Psoas muscle (tissue), 8 donors: ENCODE measurements at places on chromosomes 4 and X. TPM values are rescaled to one million over a fixed set of nuclear protein-coding genes. Genes with fewer than 3 reads are reported as not detected.

The PROM1 gene
- 1.5 TPM for total RNA-seq

The AIFM1 gene
- 57.3 TPM for total RNA-seq

The TENM3 gene
- 6.0 TPM for total RNA-seq

The PLP1 gene
- 0.95 TPM for total RNA-seq

The RPA4 gene
- total RNA-seq: not detected

The KDR gene
- 11.9 TPM for total RNA-seq

The HELT gene
- not detected for total RNA-seq

The CD40LG gene
- total RNA-seq: not detected

The SLC49A3 gene
- total RNA-seq: 3.1 TPM

The TMSB15B gene
- 1.0 TPM for total RNA-seq

The ZIC3 gene
- total RNA-seq: not detected

GRCh38 chr4:56937262-56937661, 29.6 kb downstream of the REST start:
- no peak for DNase-seq
- no peak overlapping the region for H3K27ac ChIP-seq

GRCh38 chrX:91435395-91435794, 756 bp downstream of the PABPC5 start:
- no peaks in the 10 kb centered on the region for H3K4me1 ChIP-seq
- no peak overlapping the region for H3K27ac ChIP-seq
- no peak for DNase-seq
- H3K4me3 ChIP-seq: peak overlapping the region; percentile 50
- H3K36me3 ChIP-seq: no peaks in the 10 kb centered on the region

- H3K36me3 ChIP-seq: no peaks in the 10 kb centered on the region
- no peak overlapping the region for H3K4me3 ChIP-seq
- H3K27ac ChIP-seq: no peak overlapping the region
- no peaks in the 10 kb centered on the region for H3K27me3 ChIP-seq
- H3K4me1 ChIP-seq: no peaks in the 10 kb centered on the region
Observed at GRCh38 chr4:116546759-116547158, 538.6 kb downstream of the TRAM1L1 start.

- H3K27me3 ChIP-seq: no peaks in the 10 kb centered on the region
- DNase-seq: no peak
- no peaks in the 10 kb centered on the region for H3K36me3 ChIP-seq
- H3K27ac ChIP-seq: no peak overlapping the region
Observed at GRCh38 chrX:1564750-1565683, 26.4 kb upstream of the AKAP17A start.

DNA sequence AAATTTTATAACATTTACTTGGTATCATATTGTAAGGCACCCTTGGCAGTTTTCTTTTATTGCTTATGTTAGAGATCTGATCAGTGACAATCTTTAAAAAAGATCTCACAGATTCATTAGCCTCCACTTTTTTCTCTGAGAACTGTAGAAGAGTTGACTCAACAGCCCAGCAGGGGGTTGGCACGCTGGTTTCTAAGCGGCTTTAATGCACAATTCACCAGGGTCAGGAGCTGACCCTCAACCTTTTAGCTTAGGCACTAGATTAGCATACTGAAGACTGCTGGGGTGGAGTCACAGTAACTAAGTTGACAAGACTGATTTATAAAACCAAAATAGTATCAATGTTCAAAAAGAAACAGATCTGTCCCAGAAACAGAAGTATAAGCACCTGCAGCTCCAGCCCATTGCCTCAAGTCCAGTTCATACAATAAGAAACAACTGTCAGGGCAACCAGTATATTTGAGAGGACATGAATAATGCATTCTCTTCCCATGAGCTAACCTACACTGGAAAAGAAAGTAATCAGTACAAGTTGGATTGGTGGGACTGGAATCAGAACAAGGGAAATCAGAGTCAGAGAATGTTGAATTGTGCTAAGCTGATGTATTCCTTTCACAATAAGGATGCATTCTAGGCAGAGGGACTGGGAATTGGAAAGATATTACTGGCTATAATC, 77.6 kb downstream of the PDE5A start:
- no peak overlapping the region for H3K4me3 ChIP-seq
- H3K27ac ChIP-seq: no peak overlapping the region
- no peaks in the 10 kb centered on the region for H3K27me3 ChIP-seq
- DNase-seq: no peak
- H3K36me3 ChIP-seq: no peaks in the 10 kb centered on the region
- H3K4me1 ChIP-seq: no peaks in the 10 kb centered on the region

GRCh38 chr4:88526221-88526815, 2.7 kb upstream of the PYURF start:
- peaks cover 6% of the 10 kb centered on the region for H3K36me3 ChIP-seq
- H3K4me1 ChIP-seq: peaks cover 12% of the 10 kb centered on the region
- peak overlapping the region; percentile 95 for H3K27ac ChIP-seq
- DNase-seq: no peak
- H3K27me3 ChIP-seq: no peaks in the 10 kb centered on the region

GRCh38 chr4:26611885-26612284, 28.0 kb downstream of the TBC1D19 start:
- no peak overlapping the region for H3K27ac ChIP-seq
- H3K4me3 ChIP-seq: no peak overlapping the region
- H3K27me3 ChIP-seq: no peaks in the 10 kb centered on the region
- H3K36me3 ChIP-seq: no peaks in the 10 kb centered on the region
- H3K4me1 ChIP-seq: peaks cover 4% of the 10 kb centered on the region
- no peak for DNase-seq

GRCh38 chr4:165635951-165636350, 237.1 kb upstream of the TLL1 start:
- no peaks in the 10 kb centered on the region for H3K4me1 ChIP-seq
- no peaks in the 10 kb centered on the region for H3K27me3 ChIP-seq
- no peak for DNase-seq
- H3K36me3 ChIP-seq: no peaks in the 10 kb centered on the region
- no peak overlapping the region for H3K4me3 ChIP-seq

DNA sequence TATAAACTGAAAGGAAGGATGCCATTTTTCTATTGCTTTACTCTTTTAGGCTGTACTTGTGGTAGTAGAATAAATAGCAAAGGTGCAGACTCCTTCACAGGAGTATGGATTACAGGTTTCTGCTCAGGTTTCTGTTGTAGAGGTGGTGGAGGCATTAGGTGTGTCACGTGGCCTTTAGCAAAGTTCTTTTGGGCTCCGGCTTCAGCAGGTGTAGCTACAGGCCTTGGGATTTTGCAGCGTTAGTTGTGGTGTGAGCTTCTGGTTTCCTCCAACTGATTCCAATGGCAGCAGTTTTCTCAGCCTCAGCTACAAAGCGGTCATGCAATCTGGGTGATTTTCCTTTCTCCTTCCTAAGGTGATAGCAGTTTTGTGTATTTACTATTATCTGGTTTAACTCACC, 255.8 kb upstream of the GK2 start:
- H3K36me3 ChIP-seq: no peaks in the 10 kb centered on the region
- no peak overlapping the region for H3K4me3 ChIP-seq
- DNase-seq: no peak
- no peak overlapping the region for H3K27ac ChIP-seq
- no peaks in the 10 kb centered on the region for H3K4me1 ChIP-seq

DNA sequence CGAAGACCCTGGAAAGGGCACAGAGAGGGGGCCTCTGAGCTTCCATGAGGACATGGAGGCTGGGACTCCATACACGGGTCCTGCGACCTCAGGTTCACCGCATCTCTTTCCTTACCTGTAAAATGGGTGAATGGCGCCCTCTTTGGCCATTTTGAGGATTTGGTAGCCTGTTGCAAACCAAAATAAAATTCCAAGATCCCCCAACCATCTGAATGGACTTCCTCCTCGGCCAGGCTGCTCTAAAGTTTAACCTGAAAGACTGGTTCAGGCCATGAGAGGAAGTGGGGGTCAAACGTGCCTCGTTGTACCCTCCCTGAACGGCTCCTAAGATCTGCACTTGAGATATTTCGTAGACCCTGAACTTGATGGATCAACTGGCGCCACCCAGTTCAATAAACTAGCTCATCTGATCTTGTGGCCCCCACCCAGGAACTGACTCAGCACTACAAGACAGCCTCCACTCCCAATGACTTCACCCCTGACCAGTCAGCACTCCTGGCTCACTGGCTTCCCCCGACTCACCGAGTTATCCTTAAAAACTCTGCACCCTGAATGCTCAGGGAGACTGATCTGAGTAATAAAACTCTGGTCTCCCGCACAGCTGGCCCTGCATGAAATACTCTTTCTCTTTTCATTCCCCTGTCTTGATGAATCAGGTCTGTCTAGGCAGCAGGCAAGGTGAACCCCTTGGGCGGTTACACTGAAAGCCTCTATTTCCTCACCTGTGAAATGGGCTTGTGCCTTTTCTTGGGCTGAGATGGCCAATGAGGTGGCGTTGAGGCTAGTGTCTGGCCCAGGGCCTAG, 32.9 kb upstream of the GPR78 start:
- H3K4me3 ChIP-seq: no peak overlapping the region
- H3K4me1 ChIP-seq: no peaks in the 10 kb centered on the region
- peaks cover 5% of the 10 kb centered on the region for H3K27me3 ChIP-seq
- no peak overlapping the region for H3K27ac ChIP-seq

- H3K36me3 ChIP-seq: no peaks in the 10 kb centered on the region
- H3K27me3 ChIP-seq: peaks cover 2% of the 10 kb centered on the region
- H3K4me1 ChIP-seq: no peaks in the 10 kb centered on the region
- H3K4me3 ChIP-seq: no peak overlapping the region
Observed at GRCh38 chr4:172675232-172675631, 493.4 kb upstream of the GALNT7 start.

- H3K36me3 ChIP-seq: peaks cover 3% of the 10 kb centered on the region
- no peak for DNase-seq
- no peak overlapping the region for H3K27ac ChIP-seq
- no peak overlapping the region for H3K4me3 ChIP-seq
- H3K27me3 ChIP-seq: no peaks in the 10 kb centered on the region
Observed at GRCh38 chrX:119784747-119785446, 6.5 kb downstream of the RPL39 start.

- DNase-seq: no peak
- no peak overlapping the region for H3K4me3 ChIP-seq
- no peaks in the 10 kb centered on the region for H3K27me3 ChIP-seq
- no peak overlapping the region for H3K27ac ChIP-seq
- H3K4me1 ChIP-seq: no peaks in the 10 kb centered on the region
Observed at GRCh38 chrX:116607776-116608175, 145.0 kb upstream of the CT83 start.

DNA sequence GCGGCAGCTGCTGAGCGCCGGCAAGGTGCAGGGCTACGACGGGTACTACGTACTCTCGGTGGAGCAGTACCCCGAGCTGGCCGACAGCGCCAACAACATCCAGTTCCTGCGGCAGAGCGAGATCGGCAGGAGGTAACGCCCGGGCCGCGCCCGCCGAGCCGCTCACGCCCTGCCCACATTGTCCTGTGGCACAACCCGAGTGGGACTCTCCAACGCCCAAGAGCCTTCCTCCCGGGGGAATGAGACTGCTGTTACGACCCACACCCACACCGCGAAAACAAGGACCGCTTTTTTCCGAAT, 117.0 kb downstream of the DCTD start:
- no peak overlapping the region for H3K27ac ChIP-seq
- no peaks in the 10 kb centered on the region for H3K36me3 ChIP-seq
- H3K4me3 ChIP-seq: no peak overlapping the region
- no peak for DNase-seq
- no peaks in the 10 kb centered on the region for H3K4me1 ChIP-seq

DNA sequence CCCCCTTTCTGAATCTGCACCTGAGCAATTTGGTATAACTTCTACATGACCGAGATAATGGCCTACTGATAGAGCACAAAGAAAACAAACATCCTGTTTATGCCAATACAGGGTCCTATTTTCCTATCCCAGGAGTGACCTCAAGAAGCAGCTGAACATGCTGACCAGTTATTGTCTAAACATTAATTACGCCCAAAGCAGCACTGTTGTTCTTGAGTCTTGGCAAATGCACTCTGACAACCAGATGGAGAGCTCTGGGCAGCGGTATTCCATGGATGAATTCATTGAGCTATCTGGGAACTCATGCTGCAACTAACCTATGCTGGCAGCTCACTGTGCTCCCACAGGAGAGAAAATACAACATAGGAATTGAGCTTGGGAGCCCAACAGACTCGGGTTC, 52.6 kb downstream of the PCYT1B start:
- no peak for DNase-seq
- no peak overlapping the region for H3K4me3 ChIP-seq
- H3K27ac ChIP-seq: no peak overlapping the region
- no peaks in the 10 kb centered on the region for H3K27me3 ChIP-seq
- H3K36me3 ChIP-seq: no peaks in the 10 kb centered on the region

- no peak overlapping the region for H3K4me3 ChIP-seq
- no peaks in the 10 kb centered on the region for H3K27me3 ChIP-seq
- H3K27ac ChIP-seq: no peak overlapping the region
- no peak for DNase-seq
- H3K36me3 ChIP-seq: no peaks in the 10 kb centered on the region
Observed at GRCh38 chr4:97589481-97590196, 553.6 kb downstream of the STPG2 start.

DNA sequence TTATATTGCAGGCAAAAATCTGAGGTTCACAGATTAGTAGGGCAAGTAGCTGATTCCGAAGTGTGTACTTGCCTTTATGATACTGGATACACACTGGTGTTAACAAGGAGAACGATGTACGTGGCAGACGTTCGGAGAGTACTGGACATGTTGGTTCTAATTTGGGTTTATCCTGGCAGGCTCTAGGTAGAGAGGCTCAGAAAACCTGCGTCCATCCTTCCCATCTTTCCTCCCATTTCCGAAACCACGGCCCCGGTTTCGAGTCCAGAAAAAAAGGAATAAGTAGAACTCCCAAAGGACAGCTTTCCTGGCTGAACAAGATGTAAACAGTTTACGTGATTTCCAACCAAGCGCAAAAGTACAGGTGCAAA, 351 bp upstream of the SLC30A9 start:
- H3K4me3 ChIP-seq: peak overlapping the region; percentile 90
- no peaks in the 10 kb centered on the region for H3K27me3 ChIP-seq
- H3K27ac ChIP-seq: peak overlapping the region; percentile 90
- no peaks in the 10 kb centered on the region for H3K36me3 ChIP-seq
- DNase-seq: no peak

DNA sequence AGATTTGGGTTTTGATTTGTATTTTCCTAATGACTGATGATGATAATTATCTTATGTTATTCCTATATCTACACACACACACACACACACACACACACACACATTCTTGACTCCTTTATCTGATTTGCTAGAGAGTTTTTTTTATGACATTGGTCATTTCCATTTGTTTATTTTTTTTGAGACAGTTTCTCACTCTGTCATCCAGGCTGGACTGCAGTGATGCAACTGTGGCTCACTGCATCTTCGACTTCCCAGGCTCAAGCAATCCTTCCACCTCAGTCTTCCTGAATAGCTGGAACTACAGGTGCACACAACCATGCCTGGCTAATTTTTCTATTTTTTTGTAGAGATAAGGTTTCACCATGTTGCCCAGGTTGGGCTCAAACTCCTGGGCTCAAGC, 6.7 kb downstream of the ZNF81 start:
- H3K27me3 ChIP-seq: no peaks in the 10 kb centered on the region
- peaks cover 23% of the 10 kb centered on the region for H3K36me3 ChIP-seq
- H3K4me3 ChIP-seq: no peak overlapping the region
- H3K4me1 ChIP-seq: no peaks in the 10 kb centered on the region
- DNase-seq: no peak

DNA sequence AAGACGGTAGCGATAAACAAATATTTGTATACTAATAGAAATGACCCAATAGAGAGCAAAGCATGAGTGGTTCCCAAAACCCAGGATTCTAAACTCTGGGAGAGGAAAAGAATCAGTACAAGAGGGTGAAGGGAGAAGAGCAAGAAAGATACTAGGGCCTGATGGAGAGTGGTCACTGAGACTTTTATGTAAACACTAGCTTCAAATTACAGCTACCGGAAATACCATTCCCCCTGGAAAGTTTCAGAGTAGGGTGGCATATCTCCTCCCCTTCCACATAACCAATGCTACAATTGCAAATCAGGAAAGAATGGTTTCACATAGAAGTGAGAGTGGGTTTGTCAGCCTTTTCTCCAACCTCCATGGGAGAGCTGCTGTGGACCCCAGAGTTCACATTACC, 77.1 kb downstream of the EIF4E start:
- no peaks in the 10 kb centered on the region for H3K4me1 ChIP-seq
- H3K27ac ChIP-seq: no peak overlapping the region
- H3K27me3 ChIP-seq: no peaks in the 10 kb centered on the region
- DNase-seq: no peak
- no peaks in the 10 kb centered on the region for H3K36me3 ChIP-seq
